GM12864 (cell line): ENCODE measurements at places on chromosomes 1 and 21.

DNA sequence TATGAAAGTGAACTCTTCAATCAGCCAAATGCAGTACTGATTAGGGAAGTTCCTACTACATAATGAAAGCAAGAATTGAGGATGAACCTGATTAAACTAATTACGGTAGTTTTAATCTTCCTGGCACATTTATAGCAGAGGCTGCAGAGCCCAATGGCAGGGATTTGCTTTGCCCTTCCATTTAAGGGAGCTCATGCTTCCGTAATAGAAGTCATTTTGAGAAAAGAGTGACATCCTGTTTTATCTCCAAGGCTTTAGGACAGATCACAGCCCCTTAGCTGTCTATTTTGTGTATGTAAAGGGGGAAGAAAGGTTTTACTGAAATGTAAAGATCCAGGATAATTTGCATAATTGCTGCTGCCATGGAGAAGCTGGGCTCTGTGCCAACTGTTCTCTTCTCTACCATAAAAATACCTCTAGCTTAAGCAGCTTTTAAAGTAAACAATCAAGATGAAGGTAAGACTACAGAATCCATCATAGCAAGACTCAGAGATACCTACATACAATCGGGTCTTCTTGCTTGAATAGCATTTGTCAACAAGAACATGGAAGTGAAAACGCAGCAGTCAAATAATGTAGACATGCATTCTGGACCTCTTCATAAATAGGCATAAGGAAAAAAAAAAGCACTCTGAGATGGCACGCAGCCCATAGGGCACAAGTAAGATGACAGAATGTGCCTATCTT is 62.5 kb downstream of the ASH1L start:
- peak; percentile 43 for DNase-seq

GRCh38 chr1:64171797-64172281 is 31.6 kb upstream of the UBE2U start:
- DNase-seq: peak; percentile 24

GRCh38 chr1:23102289-23102688 is 66.4 kb downstream of the LUZP1 start:
- no peak for DNase-seq

GRCh38 chr1:107879346-107879745 is 85.6 kb downstream of the VAV3 start:
- no peak for DNase-seq

DNA sequence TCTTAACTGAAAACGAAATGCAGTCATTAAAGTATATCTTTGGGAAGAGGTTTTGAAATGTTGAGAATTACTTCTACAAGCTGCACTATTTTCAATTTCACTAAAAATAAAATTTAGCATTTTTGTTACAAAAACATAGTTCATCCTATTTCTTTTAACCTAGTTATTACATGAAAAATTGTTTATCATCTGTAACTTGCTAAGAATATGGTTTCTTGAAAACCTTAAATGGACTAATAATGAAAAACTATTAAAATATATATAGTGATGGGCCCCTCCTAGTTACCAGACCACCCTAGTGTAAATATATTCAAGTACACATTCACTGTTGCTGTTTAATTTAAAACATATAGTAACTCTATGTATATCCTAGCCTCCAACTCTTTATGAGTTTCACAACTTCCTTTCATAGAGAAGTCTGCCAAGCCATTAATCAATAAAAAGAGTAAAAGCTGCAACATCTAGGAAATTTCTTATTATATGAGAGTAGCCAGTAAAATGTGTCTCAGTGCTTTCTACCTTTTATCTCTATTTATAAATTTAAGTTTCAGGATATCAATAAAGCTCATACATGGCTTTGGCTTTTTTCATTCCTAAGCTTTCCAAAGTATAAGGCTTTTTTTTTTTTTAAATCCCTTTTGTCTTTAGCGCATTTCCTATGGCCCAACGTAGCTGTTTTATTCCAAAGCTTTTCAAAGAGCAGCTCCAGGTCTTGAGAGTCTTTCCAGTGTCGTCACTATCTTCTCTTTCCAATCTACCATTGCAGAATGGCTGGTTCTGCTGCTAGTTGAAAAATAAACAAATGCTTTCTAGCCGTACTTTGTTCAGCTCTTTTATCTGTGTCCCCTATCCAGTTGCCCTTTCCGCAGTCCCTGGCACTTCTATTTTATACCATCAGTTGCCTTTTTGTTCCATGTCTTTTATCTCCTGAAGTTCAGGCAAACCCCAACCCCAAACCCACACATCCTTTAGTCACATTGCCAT is 6.5 kb downstream of the IRF2BP2 start:
- no peak for DNase-seq

DNA sequence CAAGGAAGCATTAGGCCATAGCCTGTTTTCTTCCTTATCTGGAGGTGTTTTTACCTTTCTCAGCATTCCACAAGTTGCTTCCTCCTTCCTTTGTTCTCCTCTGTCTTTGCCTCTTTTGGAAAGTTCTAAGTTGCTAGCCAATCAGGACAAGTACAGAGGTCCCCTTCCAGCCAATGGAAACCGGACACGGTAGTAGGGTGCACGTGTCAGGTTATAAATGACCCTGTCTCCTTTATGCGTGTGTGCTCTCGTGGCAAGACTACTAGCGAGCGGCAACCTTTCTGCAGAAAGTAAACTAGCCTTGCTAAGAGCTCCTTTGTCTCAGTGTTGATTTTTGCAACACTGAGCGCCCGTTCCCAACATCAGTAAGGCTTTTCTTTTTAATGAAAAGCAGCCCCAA is 1.5 kb upstream of the ACADM start:
- DNase-seq: no peak

DNA sequence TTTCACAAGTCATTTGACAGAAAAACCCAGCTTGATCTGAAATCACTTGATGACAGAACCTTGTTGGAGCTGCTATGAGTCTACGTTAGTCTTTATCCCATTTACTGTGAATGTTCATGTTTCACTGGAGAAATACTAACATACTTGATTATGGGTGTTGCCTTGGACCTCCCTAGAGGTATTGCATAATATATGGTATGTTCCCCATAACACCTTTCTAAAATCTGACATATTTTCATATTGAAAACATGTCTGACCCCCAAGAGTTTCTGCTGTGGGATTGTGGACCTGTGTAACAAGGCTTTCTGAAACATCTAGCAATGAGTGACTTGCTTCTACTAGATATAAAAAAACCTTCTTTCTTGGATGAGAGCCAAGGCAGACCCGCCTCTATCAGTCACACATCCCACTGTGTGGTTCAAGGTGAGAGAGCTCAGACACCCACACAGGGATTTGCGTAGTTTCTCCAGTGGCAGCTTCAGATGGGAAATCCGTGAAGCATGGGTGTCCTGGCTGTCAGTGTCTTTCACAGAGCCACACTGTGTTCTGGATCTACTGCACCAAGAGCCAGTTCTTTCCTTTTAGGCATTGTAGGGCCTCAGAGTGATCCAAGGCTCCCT is 4.6 kb downstream of the NENF start:
- no peak for DNase-seq

GRCh38 chr1:15507278-15507677 is 16.7 kb downstream of the CASP9 start:
- DNase-seq: no peak

- DNase-seq: no peak
Measured at GRCh38 chr1:153677718-153678518, 570 bp upstream of the NPR1 start.

DNA sequence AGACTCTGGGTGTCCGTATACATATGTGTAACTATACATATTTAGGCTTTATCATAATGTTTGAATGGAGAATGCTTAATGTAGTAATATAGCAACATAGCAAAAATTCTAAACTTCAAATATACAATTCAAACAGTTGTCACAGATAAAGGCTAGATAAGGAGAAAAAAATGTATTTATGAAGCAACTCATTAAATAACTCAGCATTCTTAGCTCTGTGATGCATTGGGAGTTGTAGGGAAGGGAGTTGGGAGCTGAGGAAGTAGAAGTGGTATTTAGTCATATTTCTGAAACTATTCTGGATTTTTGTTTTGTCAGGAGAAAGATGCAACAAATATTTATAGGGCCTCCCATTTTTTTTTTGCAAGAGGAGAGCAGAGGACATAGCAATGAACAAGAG is 197.8 kb downstream of the PBX1 start:
- DNase-seq: no peak

DNA sequence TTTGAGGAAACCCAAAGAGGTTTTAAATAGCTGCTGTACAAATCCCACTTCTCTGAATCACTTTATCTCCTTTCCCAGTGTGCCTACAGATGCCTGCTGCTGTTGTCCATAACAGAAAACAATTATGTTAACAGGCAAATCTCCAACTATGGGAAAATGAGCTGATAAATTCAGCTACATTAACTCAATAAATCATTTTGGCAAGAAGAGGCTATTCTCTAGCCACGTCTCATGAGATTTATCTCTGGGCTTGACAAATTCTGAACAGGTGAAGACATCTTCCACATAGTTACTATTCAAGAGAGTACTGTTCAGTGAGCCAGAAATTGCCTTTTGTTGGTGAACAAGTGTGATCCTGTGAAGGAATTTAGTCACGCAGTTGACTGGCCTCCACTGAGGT is 327.1 kb upstream of the FMN2 start:
- no peak for DNase-seq

- DNase-seq: no peak
Measured at GRCh38 chr1:34682452-34683223, 72.2 kb upstream of the GJB5 start.

- no peak for DNase-seq
Measured at GRCh38 chr21:27268290-27268689, 301.4 kb upstream of the ADAMTS5 start.

- no peak for DNase-seq
Measured at GRCh38 chr1:7508934-7509519, 262.1 kb upstream of the VAMP3 start.

DNA sequence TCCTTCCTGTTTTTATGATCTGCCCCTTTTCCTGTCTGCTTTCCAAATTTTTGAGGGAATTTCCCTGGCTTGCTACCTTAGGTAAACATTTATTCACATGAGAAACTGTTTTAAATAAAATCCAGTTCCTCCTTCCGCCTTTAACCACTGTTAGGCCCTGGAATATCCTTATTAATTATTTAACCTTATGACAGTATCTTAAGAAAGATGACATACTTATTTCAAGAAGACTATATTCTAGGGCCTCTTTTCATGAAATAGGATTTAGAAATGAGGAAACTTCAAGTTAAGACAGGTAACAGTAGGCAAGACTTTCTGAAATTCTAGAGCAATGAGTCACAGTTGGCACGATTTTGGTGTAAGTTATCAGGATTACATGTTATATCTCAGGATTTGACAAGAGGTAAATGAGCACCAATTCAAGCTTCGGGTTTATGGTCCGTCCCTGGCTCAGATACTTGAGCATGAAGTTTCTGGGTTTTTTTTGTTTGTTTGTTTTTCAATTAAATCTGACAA is 2.0 kb upstream of the TNFSF18 start:
- DNase-seq: no peak

- DNase-seq: no peak
Measured at GRCh38 chr1:201461645-201462441, 7.1 kb downstream of the PHLDA3 start.

DNA sequence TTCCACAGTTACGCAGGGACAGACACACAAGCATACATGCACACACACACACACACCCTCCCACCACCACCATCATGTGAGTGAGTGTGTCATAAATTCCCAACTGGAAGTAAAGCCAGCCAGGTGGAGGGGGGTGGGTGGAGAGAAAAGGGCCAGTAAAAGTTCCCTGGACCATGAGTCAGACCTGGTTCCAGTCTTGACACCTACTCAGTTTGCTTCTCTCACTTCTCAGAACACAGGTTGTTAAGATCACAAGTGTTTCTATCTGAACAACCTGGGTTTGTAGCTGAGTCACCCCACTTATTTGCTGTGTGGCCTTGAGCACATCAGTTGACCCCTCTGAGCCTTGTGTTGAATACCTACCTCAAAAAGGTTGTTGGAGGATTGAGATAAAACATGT is 9.6 kb downstream of the EPHA10 start:
- peak; percentile 15 for DNase-seq

- DNase-seq: no peak
Measured at GRCh38 chr1:18751425-18751824, 108.0 kb downstream of the TAS1R2 start.

DNA sequence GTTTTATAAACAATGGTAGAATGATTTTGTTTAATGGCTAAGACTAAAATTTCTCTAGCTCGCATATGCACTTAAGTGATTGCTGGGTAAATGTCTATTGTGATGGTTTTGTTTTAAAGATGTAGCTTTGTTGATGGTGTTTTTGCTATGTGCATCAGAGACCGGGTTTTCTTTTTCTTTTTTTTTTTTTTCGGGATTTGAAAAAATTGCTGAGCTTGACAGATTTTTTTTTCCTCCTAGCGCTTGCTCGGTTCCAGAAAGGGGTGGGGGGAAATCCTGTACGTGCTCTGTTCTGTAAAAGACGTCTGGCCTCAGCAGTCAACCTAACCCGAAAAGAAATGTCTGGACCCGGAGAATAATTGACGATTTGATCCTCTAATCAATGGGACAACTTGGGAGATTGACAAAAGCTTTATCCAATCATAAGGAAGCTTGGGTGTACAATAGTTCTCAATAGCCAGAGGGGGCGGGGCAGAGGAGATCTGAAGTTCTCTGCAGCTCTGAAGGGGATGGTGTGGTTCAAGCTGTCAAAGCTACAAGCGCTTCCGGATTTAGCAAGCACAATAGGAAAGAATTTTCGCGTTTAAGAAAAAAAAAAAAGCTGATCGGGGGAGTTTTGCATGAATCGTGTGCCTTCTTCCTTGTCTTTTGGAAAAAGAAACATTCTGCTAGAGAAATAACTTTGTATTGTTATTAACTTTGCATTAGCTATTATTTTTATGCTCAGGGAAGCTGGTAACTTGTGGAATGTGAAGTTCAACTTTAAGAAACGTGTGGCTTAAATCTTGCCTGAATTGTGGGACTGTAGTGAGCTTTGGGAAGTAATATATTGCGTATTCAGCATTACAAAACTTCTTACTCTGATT is 4.5 kb upstream of the NFIA start:
- peak; percentile 98 for DNase-seq

DNA sequence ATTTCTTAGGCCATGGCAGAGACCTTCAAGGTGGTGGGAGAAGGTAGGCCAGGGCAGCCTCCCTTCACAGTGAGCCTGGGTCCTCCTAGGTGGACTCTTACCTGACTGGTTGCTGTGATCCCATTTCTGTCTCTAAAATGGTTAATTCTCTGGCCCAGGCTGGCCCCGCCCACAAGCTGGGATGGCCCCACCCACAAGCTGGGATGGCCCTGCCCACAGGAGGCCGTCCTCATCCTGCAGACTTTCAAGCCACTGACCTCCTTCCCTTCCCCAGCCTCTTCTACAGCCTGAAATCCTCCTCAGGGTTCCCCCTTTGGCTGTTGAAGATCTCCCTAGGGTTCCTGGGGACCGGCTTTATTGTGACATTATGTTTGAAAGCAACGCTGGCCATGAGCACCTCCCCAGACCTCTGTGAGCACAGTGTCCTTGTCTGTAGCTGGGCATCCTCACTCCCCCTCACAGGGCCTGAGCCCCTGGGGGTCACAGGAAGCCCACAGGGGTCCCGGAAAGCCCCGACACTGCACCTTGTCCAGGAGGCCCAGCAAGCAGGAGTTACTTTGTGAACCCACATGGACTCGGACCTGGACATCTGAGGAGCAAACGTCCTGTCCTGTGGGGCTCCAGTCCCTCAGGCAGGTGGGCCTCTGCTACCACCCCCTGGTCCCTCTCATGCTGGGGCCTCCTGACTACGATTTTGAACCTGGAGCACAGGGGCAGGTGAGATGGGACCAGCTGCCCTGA is 621.7 kb downstream of the MATN1 start:
- DNase-seq: no peak
